T-helper 17 cell (primary cell): ENCODE measurements at places on chromosomes 7 and 10.

DNA sequence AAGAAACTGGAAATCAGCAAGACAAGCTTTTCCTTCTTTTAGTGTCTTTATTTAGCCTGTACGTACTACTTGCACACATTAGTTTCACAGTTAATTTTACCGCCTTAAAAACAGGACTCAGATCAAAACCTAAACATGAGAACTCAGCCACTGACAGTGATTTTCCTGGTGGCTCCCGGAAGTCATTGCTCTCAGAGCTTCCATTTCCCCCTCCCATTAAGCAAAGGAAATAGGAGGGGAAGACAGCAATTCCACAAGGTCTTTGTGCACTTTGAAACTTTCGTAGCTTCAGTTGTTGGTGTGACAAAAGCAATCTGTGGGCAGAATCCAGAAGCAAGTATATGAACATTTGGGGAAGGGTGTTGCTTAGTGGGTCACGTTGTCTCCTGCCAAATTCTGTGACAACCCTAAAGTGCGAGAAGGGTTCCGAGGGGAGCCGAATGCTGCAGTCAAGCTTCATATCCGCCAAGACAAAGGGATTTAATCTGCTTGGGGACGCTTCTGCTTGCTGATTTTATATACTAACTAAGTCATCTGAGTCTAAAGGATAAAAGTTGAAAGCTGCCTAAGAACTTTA is 30.4 kb downstream of the FAM53B start:
- no peak for DNase-seq

GRCh38 chr10:86047588-86047987 is 319.0 kb downstream of the GRID1 start:
- no peak for DNase-seq

GRCh38 chr10:120369856-120370276 is 87.2 kb upstream of the PLPP4 start:
- DNase-seq: no peak

GRCh38 chr10:129387258-129387525 is 79.8 kb upstream of the MGMT start:
- DNase-seq: no peak

DNA sequence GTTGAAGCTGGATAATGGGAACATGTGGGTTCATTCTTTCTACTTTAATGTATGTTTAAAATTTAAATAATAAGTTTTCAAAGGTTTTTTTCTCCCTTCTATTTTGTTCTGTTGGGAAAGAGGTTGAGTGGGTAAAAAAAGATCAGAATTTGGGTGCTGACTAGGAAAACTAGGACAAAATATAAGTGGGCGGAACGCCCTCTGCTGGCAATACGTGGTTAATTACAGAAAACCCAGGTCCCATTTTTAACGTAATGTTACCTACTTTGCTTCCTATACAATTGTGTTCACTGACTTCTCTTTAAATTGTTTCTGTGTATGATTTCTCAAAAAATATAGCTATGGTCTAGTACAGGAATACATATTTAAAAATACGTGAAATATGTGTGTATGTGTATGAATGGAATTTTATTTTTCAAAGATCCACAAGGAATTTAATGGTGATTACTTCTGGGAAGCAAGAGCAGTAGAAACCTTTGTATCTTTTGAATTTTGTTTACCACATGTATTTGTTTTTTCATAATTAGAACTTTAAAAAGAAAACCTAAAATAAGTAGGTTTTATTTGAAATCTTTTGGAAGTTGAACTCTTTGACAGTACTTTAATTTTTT is 8.7 kb downstream of the ECD start:
- peak; percentile 33 for DNase-seq

GRCh38 chr10:111956841-111957240 is 226.7 kb downstream of the GPAM start:
- no peak for DNase-seq
